H1 (cell line): ENCODE measurements at places on chromosomes 6 and 20.
A peak's percentile ranks its signal among the peaks of the same experiment; 100 is the strongest.

DNA sequence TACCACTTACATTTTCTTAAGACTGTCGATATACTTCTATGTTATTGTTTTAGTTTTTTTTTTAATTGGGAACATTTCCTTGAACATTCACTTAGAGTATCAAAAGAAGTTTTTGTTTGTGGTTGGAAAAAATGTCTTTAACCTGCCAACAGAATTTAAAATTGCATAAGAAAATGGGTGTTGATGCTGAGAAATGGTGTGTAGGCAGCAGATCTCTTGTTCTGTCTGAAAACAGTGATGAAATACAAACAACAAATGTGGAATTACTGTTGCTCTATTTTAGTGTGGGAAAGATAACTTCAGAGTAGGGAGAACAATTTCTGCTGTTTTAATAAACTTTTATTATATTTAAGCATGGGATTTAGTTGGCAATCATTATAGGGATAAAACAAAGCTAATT is 293.5 kb downstream of the CDKAL1 start:
- DNase-seq = no peak

DNA sequence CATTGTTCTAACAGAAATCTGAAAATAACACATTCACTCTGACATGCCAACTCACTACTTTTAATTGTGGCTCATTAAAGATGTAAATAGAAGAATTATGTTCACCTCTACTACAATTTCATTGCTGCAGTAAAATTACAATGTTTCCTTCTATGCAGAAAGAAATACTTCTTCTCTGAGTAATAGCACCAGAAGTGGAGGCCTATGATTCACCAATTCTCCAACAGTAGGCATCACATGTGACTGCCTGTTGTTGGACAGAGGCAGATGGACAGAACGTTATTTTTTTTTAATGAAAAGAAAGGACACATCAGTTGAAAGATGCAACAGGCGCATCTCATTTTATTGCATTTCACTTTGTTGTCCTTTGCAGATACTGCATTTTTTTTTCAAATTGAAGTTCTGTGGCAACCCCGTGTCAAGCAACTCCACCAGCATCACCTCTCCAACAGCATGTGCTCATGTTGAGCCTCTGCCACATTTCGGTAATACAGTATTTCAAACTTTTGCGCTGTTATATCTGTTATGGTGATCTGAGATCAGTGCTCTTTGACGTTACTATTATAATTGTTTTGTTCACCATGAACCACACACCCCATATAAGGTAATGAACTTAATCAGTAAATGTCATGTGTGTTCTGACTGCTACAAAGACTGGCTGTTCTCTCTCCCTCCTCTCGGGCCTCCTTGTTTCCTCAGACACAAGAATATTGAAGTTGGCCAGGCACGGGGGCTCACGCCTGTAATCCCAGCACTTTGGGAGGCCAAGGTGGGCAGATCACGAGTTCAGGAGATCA is 121.4 kb downstream of the ATXN1 start:
- DNase-seq = no peak

- no peak for DNase-seq
Measured at GRCh38 chr20:32528905-32529670, 56.0 kb downstream of the NOL4L start.

- no peak for DNase-seq
Measured at GRCh38 chr20:60921022-60921622, 330.9 kb upstream of the CDH4 start.

GRCh38 chr6:5672581-5673011 is 334.1 kb downstream of the NRN1 start:
- DNase-seq = no peak

DNA sequence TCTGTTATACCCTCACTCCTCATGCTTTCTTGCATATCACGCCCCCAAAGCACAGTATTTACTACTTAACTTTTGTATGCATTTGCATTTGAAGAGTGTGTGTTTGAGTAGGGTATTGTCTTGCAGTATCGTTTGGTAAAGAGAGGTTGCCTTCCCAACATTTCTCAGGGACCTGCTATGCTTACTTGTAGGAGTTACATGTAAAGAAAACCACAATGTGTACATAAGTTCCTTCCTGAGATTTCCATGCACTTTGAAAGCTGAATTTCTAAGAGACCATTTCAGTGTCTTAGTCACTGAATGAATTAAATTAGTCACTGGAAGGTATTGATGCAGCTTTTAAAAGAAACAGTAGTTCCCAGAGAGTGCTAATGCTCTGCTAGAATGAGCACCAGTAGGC is 159.3 kb upstream of the LAMA2 start:
- no peak for DNase-seq

- no peak for DNase-seq
Measured at GRCh38 chr6:30002871-30003270, 58.2 kb upstream of the POLR1H start.

GRCh38 chr20:44026647-44027342 is 112.1 kb downstream of the TOX2 start:
- peak; percentile 10 for DNase-seq
